ENCODE measurements at places on chromosomes 2 and 18.

- no peak for DNase-seq
- H3K4me1 ChIP-seq: no peaks in the 10 kb centered on the region
- H3K27me3 ChIP-seq: peaks cover 7% of the 10 kb centered on the region
These were observed 32.4 kb downstream of the APOB start for GRCh38 chr2:21011453-21011852.

DNA sequence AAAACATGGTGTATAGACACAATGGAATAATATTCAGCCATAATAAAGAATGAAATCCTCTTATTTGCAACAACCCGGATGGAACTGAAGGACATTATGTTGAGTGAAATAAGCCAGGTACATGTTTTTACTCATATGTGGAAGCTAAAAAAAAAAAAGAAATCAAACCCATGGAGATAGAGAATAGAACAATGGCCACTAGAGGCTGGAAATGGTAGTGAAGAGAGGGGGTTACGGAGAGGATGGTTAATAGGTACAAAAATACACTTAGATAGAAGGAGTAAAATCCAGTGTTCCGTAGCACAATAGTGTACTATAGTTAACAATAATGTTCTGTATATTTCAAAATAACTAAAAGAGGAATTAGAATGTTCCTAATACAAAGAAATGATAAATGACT is 12.8 kb upstream of the KIAA2012 start:
- H3K27me3 ChIP-seq: peaks cover 36% of the 10 kb centered on the region
- DNase-seq: no peak
- H3K36me3 ChIP-seq: no peaks in the 10 kb centered on the region
- no peak overlapping the region for H3K4me3 ChIP-seq
- no peaks in the 10 kb centered on the region for H3K4me1 ChIP-seq

DNA sequence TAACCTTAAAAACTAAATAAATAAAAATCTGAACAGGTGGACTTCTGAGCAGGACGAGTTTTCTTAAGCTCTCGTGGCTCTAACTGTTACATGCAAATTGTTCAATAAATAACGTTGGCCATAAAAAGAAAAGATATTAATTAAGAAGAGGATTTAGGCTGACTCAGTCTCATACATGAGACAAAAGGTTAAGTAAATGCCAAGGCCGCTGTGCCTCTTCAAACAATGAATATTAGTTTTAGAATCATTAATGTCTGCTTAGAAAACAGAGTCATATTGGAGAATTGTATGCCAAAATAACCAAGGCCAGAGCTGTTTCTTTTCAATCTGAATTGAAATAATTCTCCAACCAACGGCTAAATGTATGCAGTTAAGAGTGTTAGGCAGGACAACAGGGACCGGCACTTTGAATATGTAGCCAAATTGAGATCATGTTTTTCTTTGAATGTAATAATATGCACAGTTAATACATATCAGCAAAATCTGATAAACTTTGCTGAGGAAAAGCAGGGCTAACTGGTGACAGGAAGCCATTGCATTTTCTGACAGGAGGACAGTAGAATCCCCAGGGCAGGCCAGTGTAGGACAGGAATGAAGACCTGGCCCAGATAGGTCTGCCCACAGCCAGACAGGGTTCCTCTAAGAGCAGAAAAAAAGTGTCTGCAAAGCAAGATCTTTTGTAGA is 1041.4 kb upstream of the FANCL start:
- no peaks in the 10 kb centered on the region for H3K27me3 ChIP-seq
- H3K27ac ChIP-seq: no peak overlapping the region
- no peak overlapping the region for H3K4me3 ChIP-seq
- no peak for DNase-seq
- H3K4me1 ChIP-seq: no peaks in the 10 kb centered on the region
- no peaks in the 10 kb centered on the region for H3K36me3 ChIP-seq

DNA sequence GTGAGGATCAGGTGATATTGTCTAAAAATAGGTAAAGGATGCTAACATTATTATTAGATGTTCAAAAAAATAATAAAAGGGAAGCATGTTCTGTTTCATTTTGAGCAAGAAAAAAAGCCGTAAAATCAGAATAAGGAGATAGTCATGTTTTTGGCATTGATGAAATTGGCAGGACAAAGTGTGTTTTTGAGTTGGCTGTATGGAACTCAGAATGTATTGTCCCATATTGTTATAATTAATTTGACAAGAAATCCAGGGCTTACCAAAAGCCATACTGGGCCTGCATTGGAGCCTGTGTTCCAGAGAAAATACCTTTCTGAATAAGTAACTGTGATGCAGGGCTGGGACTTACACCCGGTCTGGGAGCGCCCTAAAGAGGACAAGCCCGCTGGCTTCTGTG is 232.0 kb downstream of the AGAP1 start:
- H3K27ac ChIP-seq: no peak overlapping the region
- no peaks in the 10 kb centered on the region for H3K4me1 ChIP-seq
- DNase-seq: no peak
- H3K4me3 ChIP-seq: no peak overlapping the region
- no peaks in the 10 kb centered on the region for H3K36me3 ChIP-seq

- H3K27me3 ChIP-seq: peaks cover 8% of the 10 kb centered on the region
- H3K4me3 ChIP-seq: no peak overlapping the region
- no peaks in the 10 kb centered on the region for H3K4me1 ChIP-seq
- H3K27ac ChIP-seq: no peak overlapping the region
These were observed 61.8 kb downstream of the FAM168B start for GRCh38 chr2:131031431-131031841.

GRCh38 chr2:70709275-70710037 is 58.5 kb downstream of the ADD2 start:
- no peaks in the 10 kb centered on the region for H3K27me3 ChIP-seq
- H3K4me1 ChIP-seq: no peaks in the 10 kb centered on the region
- no peak for DNase-seq
- no peak overlapping the region for H3K27ac ChIP-seq
- H3K4me3 ChIP-seq: no peak overlapping the region

GRCh38 chr2:107712857-107713256 is 113.8 kb upstream of the RGPD4 start:
- H3K27ac ChIP-seq: peak overlapping the region; percentile 74
- H3K4me3 ChIP-seq: peak overlapping the region; percentile 74
- H3K27me3 ChIP-seq: no peaks in the 10 kb centered on the region
- peaks cover 6% of the 10 kb centered on the region for H3K4me1 ChIP-seq
- no peaks in the 10 kb centered on the region for H3K36me3 ChIP-seq
- DNase-seq: no peak

DNA sequence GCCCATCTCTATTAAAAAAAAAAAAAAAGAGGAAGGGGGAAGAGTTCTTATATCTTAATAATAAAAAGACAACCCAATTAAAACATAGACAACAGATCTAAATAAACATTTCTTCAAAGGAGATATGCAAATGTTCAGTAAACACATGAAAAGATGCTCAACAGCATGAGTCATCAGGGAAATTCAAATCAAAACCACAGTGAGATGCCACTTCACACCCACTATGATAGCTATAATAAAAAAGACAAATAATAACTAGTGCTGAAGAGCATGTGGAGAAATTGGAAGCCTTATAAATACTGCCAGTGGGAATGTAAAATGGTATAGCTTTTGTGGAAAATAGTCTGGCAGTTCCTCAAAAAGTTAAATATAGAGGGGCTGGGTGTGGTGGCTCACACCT is 61.5 kb upstream of the CYP20A1 start:
- no peak overlapping the region for H3K4me3 ChIP-seq
- no peak overlapping the region for H3K27ac ChIP-seq
- peaks cover 5% of the 10 kb centered on the region for H3K4me1 ChIP-seq
- no peaks in the 10 kb centered on the region for H3K27me3 ChIP-seq

GRCh38 chr2:20080839-20081415 is 29.5 kb upstream of the LAPTM4A start:
- H3K27ac ChIP-seq: no peak overlapping the region
- peaks cover 5% of the 10 kb centered on the region for H3K27me3 ChIP-seq
- no peak overlapping the region for H3K4me3 ChIP-seq
- H3K36me3 ChIP-seq: no peaks in the 10 kb centered on the region
- DNase-seq: no peak
- H3K4me1 ChIP-seq: no peaks in the 10 kb centered on the region

DNA sequence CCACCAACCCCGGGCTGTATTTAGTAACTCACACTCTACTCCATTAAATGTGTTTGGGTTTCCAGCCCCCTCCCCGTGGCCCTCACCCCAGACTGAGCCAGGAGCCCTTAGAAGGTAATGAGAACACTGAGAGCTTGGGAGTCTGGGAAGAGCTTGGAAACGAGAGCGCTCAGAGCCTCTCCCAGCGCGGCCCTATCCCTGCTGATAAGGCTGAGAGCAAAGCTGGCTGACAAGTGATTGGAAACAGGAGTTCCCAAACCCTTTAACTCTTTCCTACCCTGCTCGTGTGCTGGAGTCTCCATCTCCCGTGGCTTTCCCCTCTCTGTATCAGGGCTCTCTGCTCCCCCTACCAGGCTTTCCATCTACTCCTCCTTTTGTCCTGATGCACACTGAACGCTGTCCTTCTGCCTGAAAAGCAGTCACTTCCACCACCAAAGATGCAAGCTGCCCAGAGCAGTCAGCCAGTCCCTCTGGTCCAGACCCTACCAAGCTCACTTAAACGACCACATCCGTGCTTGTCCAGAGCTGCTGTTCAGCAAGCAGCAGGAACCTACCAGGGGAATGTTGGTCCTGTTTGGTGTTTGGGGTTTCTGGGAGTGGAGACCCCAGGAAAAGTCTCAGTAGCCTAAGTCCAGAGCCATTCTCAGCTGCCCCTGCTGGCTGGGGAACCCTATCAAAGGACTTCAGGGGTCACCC is 100.0 kb upstream of the PKDCC start:
- peaks cover 21% of the 10 kb centered on the region for H3K27me3 ChIP-seq
- H3K4me3 ChIP-seq: no peak overlapping the region
- H3K36me3 ChIP-seq: no peaks in the 10 kb centered on the region

DNA sequence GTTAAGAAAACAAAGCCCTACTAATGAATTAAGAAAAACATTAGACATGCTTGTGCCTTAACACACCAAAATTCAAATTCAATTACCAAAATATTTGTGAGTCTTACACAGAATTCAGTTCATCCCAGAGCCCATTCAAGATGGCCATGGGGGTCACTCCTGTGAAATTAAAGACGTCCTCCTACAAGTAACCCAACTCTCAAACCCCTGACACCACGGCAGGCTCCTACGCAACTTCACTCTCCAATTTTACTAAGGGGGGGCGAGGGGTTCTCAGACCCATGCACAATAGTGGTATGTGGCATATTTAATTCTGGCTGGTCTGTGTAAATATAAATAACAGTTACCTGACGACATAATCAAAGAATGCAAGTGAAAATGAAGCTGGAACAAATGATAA is 5.0 kb downstream of the ZNF516 start:
- H3K27ac ChIP-seq: peak overlapping the region; percentile 19
- H3K4me3 ChIP-seq: peak overlapping the region; percentile 90
- DNase-seq: no peak
- no peaks in the 10 kb centered on the region for H3K27me3 ChIP-seq

- peaks cover 45% of the 10 kb centered on the region for H3K4me1 ChIP-seq
- no peak for DNase-seq
These were observed 47.1 kb downstream of the IKZF2 start for GRCh38 chr2:213104092-213104902.

GRCh38 chr2:76679025-76679396 is 843.2 kb downstream of the LRRTM4 start:
- DNase-seq: no peak
- H3K4me3 ChIP-seq: no peak overlapping the region
- no peak overlapping the region for H3K27ac ChIP-seq
- no peaks in the 10 kb centered on the region for H3K4me1 ChIP-seq

DNA sequence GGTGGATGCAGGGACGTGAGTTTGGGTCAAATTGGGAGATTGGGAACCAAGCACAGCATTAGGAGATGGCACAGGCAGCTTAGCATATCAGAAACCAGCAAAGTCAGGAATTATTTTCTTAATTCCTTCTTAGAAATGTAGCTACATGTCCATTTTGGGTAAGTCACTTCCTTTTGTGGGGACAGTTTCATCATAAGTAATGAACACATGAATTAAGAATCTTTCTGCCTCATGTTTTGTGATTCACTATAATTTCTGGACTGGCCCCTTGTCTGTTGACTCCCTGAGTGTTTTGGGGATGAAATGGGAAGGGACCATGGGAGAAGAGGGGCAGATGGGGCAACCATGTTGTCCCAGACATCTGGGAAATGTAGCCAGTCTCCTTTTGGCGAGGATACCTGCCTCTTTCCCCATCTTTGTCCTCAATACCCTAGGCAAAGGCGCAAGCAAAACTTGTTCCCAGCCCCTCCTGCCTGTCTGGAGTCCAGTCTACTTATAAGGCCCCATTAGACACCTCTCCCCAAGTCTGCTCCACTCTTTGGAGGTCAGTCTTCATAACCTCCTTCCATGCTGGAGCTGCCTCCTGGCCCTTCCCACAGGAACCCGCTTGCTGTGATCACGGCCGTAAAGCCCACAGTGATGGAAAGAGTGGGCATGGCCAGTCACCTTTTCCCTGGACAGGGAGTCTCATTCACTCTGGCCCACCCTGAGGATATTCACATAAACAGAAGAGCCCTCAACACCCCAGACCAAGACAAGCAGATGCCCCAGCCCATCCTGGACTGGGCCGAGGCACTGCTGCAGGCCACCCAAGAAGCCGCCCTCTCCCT is 25.7 kb downstream of the MTHFD2 start:
- H3K4me3 ChIP-seq: no peak overlapping the region
- H3K27me3 ChIP-seq: no peaks in the 10 kb centered on the region
- peaks cover 4% of the 10 kb centered on the region for H3K36me3 ChIP-seq
- no peak for DNase-seq
- H3K27ac ChIP-seq: peak overlapping the region; percentile 29
- peaks cover 26% of the 10 kb centered on the region for H3K4me1 ChIP-seq

- no peaks in the 10 kb centered on the region for H3K36me3 ChIP-seq
- no peak overlapping the region for H3K4me3 ChIP-seq
- no peaks in the 10 kb centered on the region for H3K4me1 ChIP-seq
- DNase-seq: no peak
These were observed 66.4 kb downstream of the EHD3 start for GRCh38 chr2:31300309-31300708.

- no peaks in the 10 kb centered on the region for H3K36me3 ChIP-seq
- peaks cover 4% of the 10 kb centered on the region for H3K27me3 ChIP-seq
- H3K27ac ChIP-seq: no peak overlapping the region
These were observed 179.8 kb downstream of the NEDD4L start for GRCh38 chr18:58223717-58224424.

- H3K4me1 ChIP-seq: no peaks in the 10 kb centered on the region
- no peaks in the 10 kb centered on the region for H3K36me3 ChIP-seq
- H3K27ac ChIP-seq: no peak overlapping the region
- peaks cover 51% of the 10 kb centered on the region for H3K27me3 ChIP-seq
- no peak for DNase-seq
These were observed 31.4 kb downstream of the MYO5B start for GRCh38 chr18:50163505-50163904.

DNA sequence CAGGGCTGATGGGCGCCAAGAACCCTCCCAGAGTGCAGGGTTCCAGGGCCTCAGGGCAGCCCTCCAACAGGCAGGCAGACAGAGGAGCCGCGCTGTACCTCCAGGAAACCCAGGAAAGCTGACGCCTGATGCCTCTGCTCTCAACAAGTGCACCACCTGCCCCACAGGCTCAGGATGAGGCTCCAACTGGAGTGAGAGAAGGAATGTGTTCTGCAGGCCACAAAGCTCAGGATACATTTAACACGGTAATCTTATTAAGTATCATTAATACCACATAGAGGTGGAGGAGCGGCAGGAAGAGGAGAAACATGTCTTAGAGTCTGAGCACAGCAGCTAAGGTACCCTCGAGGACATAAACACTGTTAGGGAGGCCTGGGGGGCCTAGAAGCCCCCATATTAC is 155.9 kb upstream of the CAPN13 start:
- H3K27me3 ChIP-seq: no peaks in the 10 kb centered on the region
- no peaks in the 10 kb centered on the region for H3K36me3 ChIP-seq
- H3K27ac ChIP-seq: no peak overlapping the region
- no peak overlapping the region for H3K4me3 ChIP-seq
- DNase-seq: no peak
- H3K4me1 ChIP-seq: no peaks in the 10 kb centered on the region

- no peaks in the 10 kb centered on the region for H3K27me3 ChIP-seq
- no peaks in the 10 kb centered on the region for H3K4me1 ChIP-seq
- DNase-seq: no peak
These were observed 28.2 kb downstream of the HS1BP3 start for GRCh38 chr2:20622731-20623130.

All from natural killer cell treated with Interleukin-12 subunit alpha and Interleukin-12 subunit beta and Interleukin-15 and Interleukin-18, amount 100 ng/mL, for 72 hours (primary cell).